ENCODE measurements at places on chromosomes 16 and 17.

DNA sequence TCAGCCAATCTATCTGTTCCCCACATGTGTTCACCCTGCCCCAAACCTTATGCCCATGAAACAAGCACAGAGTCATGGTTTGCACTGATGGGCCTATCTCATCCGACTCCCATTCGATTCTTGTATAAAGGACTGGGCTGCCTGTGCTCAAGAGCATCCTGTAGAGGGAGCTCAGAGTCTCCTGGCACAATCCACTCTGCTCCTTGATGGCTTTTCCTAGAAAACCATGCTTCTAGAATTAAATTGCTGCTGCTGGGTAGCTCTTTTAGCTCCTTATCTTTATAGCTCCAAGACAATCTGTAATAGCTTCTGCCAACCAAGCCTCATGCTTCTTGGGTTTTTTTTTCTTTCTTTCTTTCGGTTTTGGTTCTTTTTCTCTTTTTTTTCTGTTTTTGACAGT lies 9.7 kb downstream of the ZNF19 start:
- DNase-seq = no peak

DNA sequence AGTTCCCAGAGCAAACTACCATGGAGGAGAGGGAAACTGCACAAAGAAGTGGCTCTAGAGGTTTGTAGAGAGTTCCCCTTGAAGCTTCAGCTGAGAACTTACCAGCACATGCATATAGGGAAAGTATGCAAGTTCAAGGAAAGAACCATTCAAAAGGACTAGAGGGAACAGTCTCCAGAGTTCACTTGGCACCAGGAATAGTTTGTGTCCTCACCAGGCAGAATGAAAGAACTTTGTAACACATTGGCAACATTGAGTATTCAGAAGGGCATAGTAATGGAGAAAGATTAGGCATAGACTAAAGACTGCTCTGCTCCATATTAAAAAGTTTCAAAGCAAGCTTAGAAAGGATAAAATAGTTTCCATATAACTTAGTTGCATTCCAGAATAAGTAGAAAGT lies 155.4 kb upstream of the TOM1L1 start:
- DNase-seq = no peak

GRCh38 chr16:2979669-2980226 lies 498 bp downstream of the PKMYT1 start:
- peak; percentile 76 for DNase-seq

DNA sequence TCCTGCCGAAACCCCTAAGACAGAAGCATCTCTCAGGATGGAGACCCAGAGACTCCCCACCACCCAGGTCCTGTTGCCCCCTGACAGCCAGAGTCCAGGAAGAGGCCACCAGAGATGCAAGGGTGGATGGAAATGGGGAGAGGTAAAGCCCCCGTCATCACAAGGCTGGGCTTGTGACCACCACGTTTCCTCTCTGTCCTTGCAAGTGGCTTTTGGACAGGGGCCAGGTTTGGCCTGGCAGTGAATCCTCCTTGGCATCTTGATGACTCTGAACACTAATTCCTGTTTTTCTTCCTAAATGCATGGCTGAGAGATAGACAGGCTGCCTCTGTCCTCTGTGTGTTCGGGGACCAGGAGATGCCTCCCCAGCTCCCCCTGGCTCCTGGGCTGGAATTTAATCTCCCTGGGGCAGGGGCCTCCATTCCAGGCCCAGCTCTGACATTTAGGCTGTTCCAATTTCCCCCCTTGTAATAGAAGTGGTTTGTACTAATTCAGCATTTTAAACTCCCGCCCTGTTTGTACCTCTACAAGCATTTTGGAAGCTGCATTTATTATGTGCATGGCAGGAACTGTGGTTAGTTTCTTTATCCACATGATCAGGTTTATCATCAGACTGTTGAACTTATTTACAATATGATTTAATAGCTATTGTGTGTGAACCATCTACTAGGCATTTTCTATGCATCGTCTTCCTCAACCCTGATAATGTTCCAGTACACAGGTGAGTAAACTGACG lies 116.1 kb upstream of the IRX6 start:
- no peak for DNase-seq

GRCh38 chr16:65318138-65318537 lies 196.3 kb upstream of the CDH11 start:
- DNase-seq = no peak

- DNase-seq = no peak
These were observed at the start of gene ADAD2 for GRCh38 chr16:84190731-84191388. Gene ADAD2, plus strand, starts transcription at chr16:84191157. Its CDS starts 74 bp downstream, at chr16:84191231.

DNA sequence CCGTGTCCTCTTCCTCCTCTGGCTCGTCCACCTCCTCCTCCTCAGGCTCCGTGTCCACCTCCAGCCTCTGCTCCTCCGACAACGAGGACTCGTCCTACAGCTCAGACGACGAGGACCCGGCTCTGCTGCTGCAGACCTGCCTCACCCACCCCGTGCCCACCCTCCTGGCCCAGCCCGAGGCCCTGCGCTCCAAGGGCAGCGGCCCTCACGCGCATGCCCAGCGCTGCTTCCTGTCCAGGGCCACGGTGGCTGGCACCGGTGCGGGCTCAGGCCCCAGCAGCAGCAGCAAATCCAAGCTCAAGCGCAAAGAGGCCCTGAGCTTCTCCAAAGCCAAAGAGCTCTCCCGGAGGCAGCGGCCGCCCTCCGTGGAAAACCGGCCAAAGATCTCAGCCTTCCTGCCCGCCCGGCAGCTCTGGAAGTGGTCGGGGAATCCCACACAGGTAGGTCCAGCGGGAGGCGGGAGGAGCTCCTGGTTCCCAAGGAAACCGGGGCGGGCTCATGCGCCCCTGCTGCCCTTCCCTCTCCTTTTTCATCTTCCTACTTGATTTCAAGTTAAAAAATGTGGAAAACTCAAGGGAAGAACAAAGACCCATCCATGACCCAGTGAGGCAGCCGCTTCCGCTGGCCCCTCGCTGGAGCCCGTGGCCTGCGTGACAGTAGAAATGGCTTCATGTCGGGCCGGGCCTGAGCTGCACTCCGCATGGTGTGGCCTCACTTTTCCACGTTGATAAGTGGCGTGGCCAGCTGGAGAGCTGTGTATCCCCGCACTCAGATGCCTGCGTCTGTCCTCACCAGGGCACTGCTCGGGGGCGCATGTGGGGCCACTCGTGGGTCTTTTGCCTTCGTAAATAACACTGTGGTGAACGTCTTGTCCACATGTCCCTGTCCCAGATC lies 50.7 kb downstream of the ACTG1 start:
- DNase-seq = no peak

- DNase-seq = no peak
These were observed 8.0 kb downstream of the ENDOV start for GRCh38 chr17:80422981-80423380.

DNA sequence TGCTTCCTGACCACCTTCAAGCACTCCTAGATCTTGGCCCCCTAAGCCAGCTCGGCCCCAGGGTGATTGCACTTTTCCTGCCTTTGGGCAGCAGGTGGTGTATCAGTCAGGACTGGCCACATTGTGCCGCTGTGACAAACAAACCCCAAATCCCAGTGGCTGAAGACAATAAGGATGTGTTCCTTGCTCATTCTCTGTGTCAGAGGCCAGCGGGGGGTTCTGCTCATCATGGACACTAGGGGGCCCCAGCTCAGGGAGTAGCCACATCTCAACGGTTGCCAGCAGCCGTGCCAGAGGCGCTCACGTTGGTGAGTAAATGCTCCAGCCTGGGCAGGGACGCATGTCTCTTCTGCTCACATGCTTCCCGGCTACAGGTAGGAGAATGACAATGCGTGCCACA lies 60.4 kb downstream of the ZDHHC7 start:
- peak; percentile 70 for DNase-seq

DNA sequence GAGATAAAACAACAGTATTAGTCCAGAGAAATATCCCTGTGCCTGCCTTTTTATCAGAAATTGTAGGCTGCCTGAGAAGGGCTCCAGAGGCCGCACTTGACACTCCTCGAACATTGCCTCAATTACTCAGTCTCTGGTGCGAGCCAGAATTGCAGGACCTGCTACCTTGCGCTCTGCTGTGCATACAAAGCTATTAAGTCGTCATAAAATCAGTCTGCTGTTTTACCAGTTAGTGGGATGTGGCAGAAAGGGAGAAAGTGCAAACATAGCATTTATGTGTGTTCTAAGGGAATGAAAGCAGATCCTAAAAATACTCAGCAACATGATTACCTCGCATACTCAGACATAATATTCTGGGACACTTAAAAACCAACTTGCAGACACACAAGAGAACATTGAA lies 70.6 kb downstream of the TMC6 start:
- DNase-seq = no peak

DNA sequence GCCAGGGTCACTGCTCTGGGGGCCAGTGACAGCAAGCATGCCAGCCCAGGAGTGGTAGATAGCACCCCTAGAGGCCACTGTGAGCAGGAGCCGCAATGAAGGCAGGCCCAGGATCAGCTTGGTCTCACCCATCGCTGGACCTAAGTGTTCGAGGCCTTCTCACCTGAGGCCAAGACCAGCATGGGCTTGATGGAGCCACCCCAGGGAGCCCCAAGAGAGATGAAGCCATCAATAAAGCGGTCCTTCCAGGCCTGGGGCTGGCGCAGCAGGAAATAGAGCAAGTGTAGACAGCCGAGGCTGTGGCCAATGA lies 1.8 kb downstream of the LCAT start:
- no peak for DNase-seq

Measured in activated CD8-positive, alpha-beta memory T cell treated with anti-CD3 and anti-CD28 coated beads, Interleukin-2, amount 50 U/mL, for 48 hours (primary cell).